ENCODE measurements at places on chromosomes 2 and 18.

- DNase-seq: no peak
Measured at GRCh38 chr2:171541202-171541887, 19.1 kb downstream of the CYBRD1 start.

DNA sequence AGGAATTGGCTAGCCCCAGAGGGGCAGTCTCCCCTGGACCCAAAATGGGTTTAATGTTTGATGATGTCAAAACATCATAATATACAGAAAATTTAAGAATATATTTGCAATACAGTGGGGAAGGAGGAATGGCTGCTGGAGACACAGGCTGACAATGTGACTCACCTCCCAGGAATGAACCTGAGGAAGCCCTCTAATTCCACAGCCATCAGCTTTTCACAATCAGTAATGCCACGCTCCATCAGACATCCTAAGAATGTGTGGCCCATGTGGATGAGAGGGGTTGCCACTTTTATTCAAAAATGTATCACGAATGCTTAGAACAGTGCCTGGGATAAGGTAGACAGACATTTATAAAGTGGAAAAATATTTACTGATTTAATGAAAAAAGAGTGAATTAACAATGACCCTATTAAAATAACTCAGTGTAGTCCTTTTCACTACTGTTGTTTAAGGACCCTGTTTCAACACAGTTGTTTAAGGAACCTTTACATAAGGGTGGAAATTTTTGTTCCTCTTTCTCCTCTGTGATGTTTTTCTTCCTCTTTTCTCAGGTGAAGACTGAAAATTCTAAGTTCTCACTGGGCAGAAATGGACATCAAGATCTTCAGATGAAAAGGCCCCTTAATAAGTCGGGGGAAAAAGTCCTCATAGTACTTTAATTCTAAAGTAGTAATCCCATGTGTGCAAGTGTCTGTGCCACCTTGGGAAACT is 17.5 kb upstream of the TMEM163 start:
- DNase-seq: no peak

DNA sequence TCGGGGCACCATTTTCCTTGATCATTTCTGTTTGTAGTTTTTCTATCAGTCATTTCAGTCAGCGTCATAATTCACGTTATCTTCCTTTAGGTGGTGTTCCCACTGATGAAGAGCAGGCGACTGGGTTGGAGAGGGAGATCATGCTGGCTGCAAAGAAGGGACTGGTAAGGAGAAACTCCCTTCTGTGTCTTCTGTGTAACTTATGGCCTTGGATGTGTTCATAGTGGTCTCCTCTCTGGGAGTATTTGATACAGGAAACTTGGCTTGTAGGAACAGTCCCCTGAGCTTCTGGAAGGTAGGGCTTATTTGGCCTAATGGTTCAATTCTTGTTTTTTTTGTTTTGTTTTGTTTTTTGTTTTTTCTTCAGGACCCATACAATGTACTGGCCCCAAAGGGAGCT is 1.1 kb downstream of the COX5B start:
- DNase-seq: no peak

DNA sequence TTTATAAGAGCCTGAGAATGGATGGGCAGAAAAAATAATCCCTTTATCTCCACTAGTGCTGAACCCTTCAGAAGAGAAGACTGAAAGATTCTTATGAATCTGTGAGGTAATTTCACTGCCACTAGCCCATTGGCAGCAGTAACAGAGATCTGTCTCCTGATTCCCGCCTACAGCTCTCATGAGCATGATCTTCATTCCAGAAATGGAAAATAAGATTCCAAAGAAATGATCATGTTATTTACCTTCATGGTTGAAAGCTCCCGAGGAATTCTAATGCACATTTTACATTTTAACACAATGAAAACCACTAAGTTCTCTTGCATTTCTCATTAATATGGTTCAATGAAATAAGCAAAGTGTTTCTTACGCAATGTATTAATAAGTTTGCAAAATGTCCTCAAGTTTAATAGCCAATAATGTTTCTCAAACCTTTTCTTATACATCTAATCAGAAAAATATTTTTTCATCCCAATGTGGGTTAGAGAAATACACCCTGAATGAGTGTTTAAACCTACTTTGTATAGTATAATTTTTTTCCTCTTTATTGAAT is 905.6 kb downstream of the TMEM182 start:
- DNase-seq: no peak

DNA sequence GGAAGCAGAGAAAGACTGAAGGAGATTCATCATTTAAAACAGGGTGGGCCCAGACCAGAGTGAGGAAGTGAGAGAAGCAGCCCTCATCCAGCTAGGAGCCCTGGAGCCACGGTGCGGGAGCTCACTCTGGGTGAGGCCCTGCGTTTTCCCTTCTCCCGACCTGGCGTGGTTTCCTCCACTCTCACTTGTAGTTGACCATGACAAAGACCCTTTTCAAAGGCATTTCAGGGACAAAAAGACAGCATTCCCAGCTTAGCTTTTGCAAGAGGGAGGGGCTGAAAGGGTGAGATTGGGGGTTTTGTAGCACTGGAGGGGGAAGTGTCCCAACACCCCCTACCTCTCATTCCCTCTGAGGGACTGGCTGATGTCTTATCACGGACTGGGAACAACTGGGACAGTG is 56.6 kb downstream of the TRPM8 start:
- no peak for DNase-seq

DNA sequence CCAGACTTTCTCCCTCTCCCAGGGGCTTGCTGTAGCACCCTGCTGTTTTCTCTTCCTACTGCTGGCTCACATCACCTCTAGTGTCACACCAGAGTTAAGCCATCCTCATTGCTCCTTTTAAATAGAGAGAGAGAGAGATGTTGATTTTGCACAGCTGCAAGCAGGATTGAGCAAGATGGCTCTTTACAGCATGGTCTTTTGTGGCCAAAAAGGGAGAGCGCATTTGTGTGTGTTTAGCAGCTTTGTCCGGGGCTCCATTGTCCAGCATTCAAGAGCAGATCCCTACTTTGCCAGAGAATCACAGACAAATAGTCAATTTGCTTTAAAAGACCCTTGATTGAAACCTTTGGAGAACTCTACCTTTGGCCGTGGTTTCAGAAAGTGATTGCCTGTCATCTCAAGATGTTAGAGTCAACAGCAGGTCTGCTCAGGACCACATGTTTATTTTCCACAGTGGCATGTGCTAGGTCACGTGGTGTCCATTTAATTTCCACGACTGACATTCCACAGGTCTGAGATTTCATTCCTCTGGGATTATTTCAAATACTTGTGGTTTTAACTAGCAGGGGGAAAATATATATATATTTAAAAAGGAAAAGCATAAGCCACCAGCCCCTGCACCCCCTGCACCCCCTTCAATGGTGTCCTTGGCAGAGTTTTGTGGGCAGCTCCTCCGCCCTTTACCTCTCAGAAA is 359.9 kb upstream of the SLC14A2 start:
- no peak for DNase-seq

DNA sequence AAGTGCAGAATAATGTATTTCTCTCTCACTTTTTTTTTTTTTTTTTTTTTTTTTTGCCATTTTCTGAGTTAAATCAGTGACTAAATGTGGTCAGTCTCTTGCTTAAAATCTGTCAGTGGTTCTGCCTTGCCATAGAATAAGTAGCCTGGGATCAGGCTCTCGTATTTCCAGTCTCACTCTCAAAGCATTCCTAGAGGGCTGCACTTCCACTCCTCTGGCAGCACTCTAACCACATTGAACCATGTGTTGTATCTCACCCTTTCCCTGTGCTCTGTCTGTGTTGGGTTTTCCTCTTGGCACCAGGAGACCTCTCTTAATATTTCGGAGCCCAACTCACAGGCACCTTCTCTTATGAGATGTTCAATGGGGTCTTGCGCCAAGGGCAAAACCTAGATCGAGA is 304.4 kb downstream of the CTNNA2 start:
- no peak for DNase-seq

DNA sequence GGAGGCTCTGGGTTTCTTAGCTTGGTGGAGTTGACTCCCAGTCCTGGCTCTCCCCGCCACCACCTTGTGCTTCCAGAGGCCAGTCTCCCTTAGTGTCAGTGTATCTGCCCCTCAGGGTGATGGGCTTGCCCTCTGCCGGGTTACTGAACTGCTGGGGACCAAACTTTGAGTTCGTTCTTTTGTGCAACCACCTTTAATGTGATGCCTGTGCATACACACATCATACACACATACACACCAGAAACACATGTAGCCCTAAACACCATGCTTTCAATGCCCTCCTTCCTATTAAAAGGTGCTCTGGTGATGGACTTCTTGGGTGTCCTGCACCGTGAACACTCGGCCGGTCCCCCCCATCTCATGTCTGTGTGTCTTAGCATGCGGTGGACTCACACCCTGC is 315.1 kb upstream of the EPAS1 start:
- DNase-seq: no peak

DNA sequence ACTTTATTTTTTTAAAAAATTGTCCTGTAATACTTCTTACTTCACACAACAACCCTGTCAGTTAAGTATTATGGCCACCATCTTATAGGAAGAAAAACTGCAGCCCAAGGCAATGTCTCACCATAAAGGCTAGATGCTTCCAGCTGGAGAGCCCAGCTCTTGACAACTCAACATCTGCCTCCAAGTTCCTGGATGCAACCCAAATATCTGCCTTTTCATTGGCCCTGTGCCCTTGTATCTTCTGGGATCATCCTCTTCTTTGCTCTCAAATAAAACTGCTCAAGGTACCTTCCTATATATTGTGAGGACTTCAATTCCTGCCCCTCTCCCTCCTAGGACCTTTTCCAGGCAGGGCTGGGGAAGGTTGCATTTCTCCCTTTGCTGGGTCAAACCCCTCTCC is 69.5 kb downstream of the BIN1 start:
- DNase-seq: no peak

- DNase-seq: no peak
Measured at GRCh38 chr2:181807526-181807925, 84.0 kb upstream of the ITPRID2 start.

GRCh38 chr2:225894236-225894980 is 494.9 kb downstream of the NYAP2 start:
- no peak for DNase-seq

- DNase-seq: no peak
Measured at GRCh38 chr2:671787-672605, 5.2 kb downstream of the TMEM18 start.

DNA sequence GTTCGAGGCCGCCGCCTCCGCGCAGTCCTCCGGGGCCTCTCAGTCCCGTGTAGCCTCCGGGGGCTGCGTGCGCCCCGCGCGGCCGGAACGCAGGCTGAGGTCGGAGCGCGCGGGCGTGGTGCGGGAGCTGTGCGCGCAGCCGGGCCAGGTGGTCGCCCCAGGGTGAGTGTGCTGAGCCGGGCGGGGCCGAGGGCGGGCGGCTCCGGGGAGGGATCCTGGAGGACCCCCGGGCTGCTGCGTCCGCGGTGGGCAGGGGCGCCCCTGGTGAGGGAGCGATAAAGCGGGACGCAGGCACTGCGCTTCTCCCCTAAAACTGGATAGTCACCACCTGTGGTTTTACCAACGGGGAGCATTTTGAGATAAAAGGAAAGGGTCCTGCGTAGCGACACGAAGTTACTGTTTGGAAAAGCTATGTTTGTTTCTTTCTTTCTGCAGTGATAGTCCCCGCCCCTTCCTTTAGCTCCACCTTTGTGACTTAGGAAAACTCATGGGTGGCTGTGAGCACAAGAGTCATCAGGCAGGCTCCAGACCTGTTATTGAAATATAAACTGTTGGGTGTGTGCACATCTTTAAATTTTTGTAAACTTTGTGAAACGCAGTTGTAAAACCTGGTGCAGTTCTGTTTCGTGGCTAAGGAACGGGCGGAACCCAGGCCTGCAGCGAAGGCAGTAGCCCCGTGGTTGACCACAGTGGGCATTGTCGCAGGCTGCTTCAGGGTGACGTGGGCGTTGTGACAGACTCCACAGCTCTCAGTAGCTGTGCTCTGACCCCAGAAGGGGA is 687 bp downstream of the CTDP1 start:
- DNase-seq: no peak

- no peak for DNase-seq
Measured at GRCh38 chr2:122070241-122070731, 314.8 kb downstream of the TSN start.

DNA sequence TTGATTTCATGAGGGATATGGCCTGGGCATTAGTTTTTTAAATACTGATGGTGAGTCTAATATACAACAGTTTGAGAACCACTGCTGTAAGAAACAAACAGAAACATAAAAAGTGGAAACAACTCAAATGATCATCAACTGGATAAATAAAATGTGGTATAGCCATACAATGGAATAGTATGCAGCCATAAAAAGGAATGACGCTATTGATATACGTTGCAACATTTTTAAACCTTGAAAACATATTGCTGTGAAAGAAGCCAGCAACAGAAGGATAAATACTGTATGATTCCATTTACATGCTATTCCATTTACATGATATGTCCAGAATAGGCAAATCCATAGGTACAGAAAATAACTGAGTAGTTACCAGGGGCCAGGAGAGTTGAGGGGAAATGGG is 6.5 kb downstream of the NFE2L2 start:
- DNase-seq: no peak

DNA sequence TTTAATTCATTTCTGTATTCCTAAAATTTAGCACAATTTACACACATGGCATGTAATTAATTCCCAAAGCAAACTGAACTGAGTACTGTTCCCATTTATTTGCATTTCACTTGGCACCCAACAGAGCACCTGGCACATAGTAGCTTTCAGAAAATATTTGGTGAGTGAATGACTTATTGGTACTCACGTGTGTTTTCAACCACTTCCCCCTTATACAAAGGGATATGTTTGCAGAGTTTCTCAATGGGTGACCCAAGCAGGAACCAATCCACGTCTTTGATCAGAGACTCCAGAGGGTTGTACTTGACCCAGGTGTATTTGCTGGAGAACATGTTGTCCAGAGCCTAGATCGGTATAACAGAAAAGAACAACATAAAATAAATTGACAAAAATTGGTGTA is 6.6 kb downstream of the GKN2 start:
- no peak for DNase-seq

All from SK-N-MC (cell line).